GM23338 (cell line): ENCODE measurements at places on chromosomes 7 and 10. TPM values are rescaled to one million over a fixed set of nuclear protein-coding genes. Genes with fewer than 3 reads are reported as not detected.

DNAH11 gene
- total RNA-seq: 4.7 and 9.3 TPM in 2 replicates

NRG3 gene
- total RNA-seq: 3.1 and 3.9 TPM in 2 replicates

DNA sequence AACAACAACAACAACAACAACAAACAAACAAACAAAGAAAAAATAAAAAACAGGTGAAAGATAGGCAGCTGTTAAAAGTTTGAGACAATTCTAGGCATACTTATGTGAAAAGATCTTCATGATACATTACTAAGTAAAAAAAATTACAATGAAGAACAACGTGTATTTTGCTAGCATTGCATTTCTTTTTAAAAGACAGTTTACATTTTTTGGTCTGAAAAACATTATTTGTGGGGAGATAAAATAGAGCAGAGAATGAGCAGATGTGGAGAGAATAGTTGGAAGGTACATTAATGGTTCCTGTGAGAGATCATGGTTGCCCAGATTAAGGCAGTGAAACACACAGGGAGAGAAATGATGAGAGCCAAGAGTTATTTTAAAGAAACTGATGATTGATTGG is 210.2 kb upstream of the MKLN1 start:
- no peak for DNase-seq

DNA sequence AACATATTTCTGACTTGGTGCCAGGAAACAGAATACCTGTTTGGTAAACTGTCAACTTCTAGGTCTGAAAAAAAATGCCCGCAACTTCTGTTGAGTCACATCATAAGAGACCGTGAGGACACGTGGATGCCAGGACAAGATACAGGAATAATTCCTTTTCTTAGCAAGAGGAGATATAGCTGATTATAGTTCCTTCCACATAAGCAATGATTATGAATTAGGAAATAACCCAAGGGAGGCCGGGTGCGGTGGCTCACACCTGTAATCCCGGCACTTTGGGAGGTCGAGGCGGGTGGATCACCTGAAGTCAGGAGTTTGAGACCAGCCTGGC is 75.2 kb downstream of the CDC123 start:
- no peak for DNase-seq

CDNF gene
- total RNA-seq: 1.1 and 2.2 TPM in 2 replicates

- no peak for DNase-seq
Measured at GRCh38 chr7:25656581-25657026, 428.3 kb upstream of the NPVF start.

DNA sequence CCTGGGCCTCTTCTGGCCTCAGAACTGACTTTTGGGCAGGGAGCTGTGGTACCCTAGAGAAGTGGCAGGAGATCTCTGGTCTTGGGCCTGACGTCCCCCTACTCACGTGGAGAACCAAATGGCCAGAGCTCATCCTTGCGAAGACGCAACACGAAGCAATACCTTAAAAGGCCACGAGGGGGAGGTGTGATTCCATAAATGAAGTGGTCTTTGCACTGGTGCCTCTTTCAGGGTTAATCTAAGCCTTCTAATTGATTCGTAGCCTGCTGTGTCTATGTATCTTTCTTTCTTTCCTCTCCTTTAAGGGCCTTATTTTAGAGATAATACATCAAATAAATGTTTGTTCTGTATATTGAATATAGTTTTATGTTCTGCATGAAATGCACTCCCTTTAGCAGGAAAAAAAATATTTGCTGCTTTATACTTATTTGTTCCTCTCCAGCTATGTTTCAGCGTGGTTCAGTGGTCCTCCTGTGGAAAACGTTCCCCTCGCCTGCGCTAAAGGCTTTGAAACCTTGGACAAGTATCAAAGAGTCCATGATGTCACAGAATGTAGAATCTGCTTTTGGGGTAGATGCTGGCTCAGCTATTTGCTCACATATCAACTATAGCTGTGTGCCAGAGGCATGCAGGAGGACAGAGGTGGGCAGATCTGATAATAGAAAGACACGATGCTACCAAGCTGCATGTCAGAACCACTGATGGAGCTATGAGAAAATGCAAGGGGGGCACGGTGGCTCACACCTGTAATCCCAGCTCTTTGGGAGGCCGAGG is 41.0 kb downstream of the STRA8 start:
- peak; percentile 93 for DNase-seq

MOSPD3 gene
- 15.1 and 15.3 TPM in 2 replicates for total RNA-seq

ITPRID1 gene
- total RNA-seq: 0.27 and 0.45 TPM in 2 replicates

CUBN gene
- total RNA-seq: 0.23 and 1.8 TPM in 2 replicates

- no peak for DNase-seq
Measured at GRCh38 chr7:54153462-54153861, 388.7 kb upstream of the VSTM2A start.

GRCh38 chr7:142131439-142132185 is 20.1 kb downstream of the MGAM2 start:
- DNase-seq: no peak

DNA sequence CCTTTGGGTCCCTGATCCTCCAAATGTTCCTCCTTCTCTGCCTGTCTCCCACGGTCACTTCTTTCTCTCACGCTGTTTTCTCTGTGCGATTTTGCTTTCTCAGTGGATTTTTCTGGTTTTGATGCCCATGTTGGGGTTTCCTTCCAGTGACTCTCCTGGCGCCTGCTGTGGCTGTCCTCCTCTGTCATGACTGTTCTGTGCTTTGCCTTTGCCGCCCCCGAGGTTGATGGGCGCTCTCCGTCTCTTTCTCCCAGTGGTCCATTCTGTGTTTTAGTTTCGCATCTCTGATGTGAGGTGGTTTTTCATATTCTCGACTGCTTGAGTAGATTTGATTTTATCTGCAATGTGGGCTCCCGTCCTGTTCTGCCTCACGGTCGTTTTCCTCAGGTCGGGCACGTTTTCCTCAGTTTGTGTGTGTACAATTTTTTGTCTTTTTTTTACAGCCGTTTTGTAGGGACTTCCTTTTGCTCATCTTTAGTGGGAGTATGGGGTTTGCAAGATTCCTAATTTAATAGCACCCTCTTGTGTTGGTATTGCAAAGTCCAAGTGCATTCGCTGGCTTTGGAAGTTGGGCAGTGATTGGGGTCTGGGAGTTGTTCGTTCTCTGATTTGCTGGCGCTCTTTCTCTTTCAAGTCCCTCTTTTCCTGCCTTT is 100.0 kb downstream of the INPP5A start:
- peak; percentile 80 for DNase-seq

GRCh38 chr10:79162022-79162421 is 93.3 kb downstream of the ZMIZ1 start:
- no peak for DNase-seq
